ENCODE measurements at places on chromosomes 12 and 14. TPM values are rescaled to one million over a fixed set of nuclear protein-coding genes. Genes with fewer than 3 reads are reported as not detected.

- DNase-seq: peak; percentile 88
These were observed at the start of gene COPZ1 for GRCh38 chr12:54324617-54325441. TSS of gene COPZ1 (plus strand) at chr12:54325131. CDS start at chr12:54325164, 33 bp downstream.

BCL2L2 gene
- 5.7 TPM for total RNA-seq

PAPOLA gene
- 175 TPM for total RNA-seq

DNA sequence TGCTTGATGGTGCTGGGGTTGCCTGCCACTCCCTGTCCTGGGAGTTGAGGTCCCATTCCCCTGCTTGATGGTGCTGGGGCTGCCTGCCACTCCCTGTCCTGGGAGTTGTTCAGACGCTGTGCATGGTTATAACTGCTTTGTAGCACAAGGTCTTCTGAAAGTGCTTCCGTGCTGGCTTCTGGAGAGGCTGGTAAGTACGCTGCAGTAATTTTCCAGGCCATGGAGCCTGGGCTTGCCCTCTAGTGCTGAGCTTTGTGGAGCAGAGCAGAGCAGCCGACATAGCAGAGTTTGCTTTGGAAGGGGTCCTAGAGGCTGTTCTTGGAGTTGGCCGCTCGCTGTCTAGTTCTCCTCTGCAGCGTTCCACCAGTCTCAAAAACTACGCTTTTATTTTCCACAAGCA is 6.3 kb downstream of the B4GALNT3 start:
- no peak for DNase-seq

GRCh38 chr14:64779472-64779871 is 75.2 kb downstream of the PLEKHG3 start:
- no peak for DNase-seq

- DNase-seq: no peak
These were observed 7.8 kb upstream of the DTD2 start for GRCh38 chr14:31465111-31465510.

PDE3A gene
- total RNA-seq: not detected
